ENCODE measurements at places on chromosomes 3 and 15.

- DNase-seq = no peak
Observed at GRCh38 chr3:135784557-135784956, 181.0 kb upstream of the PPP2R3A start.

DNA sequence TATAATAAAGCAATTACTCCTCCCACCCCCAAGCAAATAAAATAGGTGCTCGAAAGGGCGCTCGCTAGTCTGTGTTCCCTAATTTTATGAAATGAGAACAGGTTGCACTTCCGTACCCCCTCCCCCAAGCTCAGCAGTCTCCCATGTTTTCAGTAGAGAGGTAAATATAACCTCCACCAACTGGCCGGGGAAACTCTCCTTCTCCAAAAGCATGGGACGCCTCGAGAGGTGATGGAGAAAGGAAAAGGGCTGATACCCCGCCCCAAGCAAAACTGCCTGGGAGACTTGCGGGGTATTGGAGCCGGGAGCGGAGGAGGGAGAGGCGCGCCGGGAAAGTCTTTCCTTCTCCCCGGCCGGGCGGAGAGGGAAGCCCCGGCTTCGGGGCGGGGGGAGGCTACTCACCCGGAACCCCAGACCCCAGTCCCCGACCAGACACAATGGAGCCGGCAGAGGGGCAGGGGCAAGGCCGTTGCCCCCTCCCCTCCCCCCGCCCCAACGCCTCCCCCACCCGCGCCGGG is 605 bp downstream of the DCUN1D1 start:
- DNase-seq = no peak

DNA sequence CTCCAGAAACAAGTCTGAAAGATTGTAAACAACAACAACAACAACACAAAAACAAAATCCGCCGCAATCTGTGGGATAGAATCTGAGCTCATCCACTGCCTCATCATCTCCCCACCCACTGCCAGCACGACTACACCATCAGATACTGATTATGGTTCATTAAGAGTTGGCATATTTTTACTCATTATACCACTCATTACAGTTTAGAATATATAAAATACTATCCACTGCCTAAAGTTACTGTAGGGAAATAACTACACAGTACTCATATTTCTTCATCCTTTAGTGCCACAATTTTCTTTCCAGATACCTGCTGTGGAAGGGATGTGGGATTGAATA is 152.5 kb upstream of the PEX5L start:
- DNase-seq = no peak

DNA sequence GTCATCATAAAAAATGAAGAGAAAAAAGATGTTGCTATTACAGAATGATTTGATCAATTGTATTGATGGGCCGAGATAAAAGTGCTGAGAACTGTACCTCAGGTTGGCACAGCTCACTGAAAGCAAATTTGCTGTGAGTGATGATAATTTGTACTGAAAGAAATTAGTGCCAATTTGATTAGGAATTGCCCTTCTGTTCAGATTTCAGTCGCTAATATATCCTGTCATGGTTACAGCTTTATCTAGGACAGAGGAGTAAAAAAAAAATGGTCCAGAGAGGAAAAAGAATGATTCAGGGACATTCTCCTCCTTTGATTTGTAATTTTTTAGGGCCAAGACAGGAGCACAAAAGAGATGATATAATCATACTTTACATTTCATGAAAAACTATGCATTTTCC is 1264.2 kb downstream of the ROBO2 start:
- no peak for DNase-seq

- DNase-seq = no peak
Observed at GRCh38 chr3:115660646-115661337, 37.5 kb downstream of the GAP43 start.

GRCh38 chr15:94673801-94674200 is 442.4 kb downstream of the MCTP2 start:
- DNase-seq = no peak

DNA sequence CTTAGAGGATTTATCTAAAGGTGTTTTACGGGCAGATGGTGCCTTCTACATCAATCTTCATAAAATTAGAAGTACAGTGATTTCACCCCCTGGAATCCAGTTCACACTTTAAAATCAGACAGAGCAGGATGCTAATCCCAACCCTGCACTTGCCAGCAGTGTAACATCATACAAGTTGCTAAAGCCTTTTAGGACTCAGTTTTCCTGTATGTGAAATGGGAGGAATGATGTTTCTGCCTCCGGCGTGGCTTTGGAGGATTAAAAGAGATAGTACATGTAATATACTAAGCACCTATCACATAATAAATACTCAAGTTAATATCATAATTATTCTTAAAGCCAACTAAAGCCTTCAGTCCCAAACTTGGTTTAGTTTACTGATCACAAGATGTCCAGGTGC is 257.2 kb upstream of the THBS1 start:
- no peak for DNase-seq

DNA sequence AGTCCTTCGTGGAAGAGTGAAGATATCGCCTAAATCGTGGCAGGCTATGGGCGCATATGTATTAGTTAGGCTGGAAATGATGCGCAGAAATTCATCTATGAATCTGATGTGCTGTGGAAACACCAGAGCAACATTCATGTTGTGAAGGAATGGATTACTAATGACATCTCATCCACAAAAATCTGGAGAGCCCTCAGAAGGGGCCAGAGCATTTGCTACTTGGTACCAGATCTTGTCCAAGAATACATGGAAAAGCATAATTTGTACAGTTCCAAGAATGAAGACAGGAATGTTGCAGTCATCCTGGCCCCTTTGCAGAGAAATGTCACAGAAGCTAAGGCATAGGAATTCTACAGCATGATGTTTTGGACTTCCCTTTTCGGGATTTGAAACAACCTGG is 38.4 kb upstream of the FOXB1 start:
- DNase-seq = no peak

GRCh38 chr15:58703610-58704009 is 45.9 kb downstream of the ADAM10 start:
- no peak for DNase-seq

DNA sequence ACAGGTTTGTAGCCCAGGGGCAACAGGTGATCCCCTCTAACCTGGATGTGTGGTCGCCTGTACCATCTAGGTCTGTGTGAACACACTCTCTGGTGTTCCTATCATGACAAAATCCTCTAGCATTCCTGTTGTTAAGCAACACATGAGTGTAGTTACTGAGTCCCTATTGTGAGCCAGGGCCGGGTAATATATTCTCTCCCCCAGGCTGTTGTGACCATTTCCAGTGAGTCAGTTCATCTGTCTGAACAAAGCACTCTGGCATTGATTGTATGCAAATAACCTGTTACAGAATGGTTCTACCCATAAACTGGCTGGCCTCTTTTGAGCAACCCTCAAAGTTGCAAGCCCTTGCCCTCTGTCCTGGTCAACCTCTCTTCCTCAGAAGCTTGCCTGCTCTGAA is 2.6 kb upstream of the FLNB start:
- no peak for DNase-seq

GRCh38 chr15:85024509-85025336 is 43.1 kb downstream of the PDE8A start:
- no peak for DNase-seq

- DNase-seq = no peak
Observed at GRCh38 chr3:178851564-178851963, 220.0 kb downstream of the ZMAT3 start.

DNA sequence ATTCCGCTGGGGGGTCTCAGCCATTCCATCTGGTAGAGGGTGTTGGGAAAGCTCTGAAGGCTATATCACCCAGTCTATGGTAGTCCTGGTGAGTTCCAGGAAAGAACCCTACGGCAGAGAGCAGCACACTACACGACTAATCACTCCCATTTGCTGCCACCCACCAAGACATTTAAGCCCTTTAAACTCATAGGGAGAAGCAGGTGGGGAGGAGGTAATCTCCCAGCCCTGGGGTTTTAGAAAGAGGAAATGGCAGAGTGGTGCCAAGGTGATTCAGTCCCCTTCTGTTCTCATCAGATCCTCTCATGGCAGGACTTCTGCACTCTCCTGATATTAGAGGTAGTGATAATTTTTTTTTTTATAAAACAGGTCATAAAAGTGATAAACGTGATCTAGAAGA is 10.6 kb upstream of the VWA5B2 start:
- DNase-seq = no peak

DNA sequence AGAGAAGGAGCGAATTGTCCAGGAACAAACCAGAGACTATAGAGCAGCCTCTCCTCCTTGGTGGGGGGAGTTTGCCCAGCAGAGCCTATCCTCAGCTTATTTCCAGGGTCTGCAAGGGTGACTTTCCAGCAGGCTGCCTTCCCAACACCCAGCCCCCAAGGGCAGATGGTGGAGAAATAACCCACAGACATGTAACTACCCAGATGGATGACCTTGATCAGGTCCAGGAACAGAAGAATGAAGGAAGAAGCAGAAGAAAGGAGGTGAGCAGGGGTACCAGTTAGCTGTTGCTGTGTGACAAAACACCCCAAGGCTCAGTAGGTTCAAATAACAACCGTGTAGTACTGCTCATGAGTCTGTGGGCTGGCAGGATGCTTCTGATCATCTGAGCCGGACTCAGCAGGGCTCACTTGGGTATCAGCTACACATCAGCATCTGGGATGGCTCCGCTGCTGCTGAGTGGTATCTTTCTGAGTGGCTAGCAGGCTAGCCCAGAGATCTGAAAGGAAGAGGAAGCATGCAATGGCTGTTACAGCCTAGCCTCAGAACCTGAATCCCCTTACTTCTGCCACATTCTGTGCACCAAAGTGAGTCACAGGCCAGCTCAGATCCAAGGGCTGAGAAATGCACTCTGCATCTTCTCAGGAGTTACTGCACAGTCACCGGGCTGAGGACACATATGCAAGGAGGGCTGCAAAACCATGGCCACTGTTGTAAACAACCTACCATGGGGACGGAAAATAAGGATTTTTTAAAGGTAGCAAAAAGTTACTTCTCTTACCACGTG is 22.2 kb upstream of the TXNRD3 start:
- DNase-seq = no peak

DNA sequence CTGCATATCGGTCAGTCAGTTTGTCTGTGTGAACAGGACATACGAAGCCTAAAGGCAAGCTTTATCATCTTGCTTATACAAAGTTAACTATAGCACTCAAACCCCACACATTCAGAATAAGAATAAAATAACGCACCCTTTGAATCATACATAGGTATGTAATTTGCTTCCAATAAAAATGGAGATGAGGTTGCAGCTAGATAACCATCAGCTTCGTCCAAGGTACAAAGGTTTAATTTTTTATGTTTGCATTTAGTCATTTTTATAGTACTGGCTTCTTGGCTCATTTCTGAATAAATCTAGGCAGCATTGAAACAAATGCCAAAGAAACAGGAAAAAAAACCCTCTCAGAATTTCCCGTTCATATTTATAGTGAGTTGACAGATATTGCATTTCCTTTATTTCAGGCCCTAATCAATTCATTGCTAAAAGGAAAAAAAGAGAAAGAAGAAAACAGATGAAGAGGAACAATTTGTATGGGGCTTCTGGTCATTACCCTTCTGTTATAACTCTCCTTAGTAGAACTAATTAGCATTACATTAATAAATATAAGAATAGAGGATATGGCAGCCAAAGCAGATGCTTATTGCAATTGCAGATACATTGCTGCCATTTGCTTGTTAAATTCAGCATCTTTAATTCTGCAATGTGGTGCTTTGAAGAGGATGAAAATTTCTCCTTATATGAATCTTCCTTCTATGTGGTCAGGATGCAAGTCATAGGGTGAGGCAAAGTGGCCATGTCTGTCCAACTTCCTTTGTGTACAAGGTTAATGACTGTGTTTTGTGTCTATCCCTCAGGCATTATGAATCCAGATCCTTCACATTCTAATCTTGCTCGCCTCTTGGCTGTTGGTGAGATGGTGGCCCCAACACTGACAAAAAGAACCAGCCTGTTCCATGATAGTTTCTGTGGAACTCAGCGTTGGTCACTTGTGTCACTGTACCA is 550.0 kb downstream of the AGBL1 start:
- no peak for DNase-seq

All from lower leg skin (tissue), 4 donors.